Activated T-cell treated with anti-CD3 and anti-CD28 coated beads, Interleukin-2, amount 50 U/mL, for 48 hours (primary cell): ENCODE measurements at places on chromosomes 5 and 9.

DNA sequence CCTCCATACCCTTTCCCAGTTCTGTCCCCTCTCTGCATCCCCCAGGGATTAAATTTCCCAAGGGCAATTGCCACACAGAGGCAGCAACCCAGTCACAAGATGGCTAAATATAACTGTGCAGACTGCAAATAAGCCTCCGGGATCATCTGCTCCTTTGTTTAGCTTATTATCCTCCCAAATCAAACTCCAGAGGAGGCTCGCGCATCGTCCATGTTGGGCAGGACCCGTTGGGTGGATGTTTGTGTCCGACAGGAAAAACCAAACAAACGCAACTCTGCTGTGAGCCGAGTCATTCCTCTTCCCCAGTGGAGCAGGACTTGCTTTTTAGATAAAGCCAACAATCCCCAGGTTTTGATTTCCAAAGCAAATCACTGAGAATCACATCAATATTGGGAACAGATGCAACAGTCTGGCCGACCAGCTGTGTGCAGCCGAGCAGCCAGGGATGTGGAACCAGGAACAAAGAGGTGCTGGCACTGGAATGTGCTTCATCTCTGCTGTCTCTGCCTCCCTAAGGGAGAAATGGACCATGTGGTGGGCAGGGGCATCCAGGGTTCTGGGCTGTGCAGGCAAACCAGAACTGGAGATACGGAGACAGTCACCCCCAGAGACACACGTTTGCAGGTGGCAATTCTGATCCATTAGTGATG is 89.8 kb downstream of the PTTG1 start:
- no peak for DNase-seq

DNA sequence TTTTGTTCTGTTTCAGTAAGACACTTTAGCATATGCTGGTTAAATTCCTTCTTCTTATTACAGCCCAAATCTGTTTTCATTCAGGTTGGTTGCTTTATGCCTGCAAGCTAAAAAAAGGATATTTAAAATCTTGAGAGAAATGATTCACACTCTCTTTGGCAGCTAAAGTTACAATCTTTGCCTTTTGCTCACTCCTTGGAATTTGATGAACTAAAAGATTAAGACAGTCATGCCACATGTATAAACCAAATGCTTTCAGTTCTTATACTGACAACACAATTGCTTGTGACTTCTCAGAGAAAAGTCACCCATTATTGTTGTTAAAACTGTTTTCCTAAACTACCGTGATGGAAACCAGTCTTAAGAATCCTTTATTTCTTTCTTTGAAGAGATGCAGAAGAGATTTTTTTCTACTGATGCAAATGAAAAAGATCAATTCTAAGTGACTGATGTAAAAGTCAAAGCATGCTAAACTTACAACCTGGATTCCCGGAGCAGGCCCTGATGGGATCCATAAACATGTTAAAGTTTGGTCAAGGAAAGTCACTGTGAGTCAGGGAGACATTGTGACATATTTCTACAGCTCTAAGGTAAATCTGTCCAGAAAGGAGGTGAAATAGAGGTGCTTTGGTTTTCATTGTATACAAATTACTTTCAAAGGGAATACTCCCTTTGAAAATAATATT is 144.2 kb upstream of the CDH10 start:
- no peak for DNase-seq

- DNase-seq: no peak
These were observed 323.9 kb downstream of the NNT start for GRCh38 chr5:43926923-43927322.

DNA sequence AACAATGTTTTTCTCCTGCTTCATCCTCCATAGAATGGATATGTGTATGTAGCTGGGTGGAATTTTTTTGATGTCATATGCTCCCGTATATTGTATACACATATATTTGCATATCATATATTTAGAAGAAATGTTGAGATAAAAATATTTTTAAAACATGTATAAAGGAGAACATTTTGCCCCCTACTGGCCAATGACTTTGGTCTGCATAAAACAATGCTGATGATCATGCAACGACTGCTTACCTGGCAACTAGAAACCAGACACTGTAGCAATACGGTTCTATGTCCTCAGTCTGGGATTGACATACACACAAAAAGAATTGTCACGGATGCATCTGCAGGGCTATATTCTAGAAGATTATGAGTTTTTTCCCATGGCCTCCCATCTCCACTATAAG is 503.6 kb downstream of the ELAVL2 start:
- DNase-seq: no peak

- no peak for DNase-seq
These were observed 91.8 kb upstream of the TXNDC8 start for GRCh38 chr9:110429453-110429852.
